ENCODE measurements at places on chromosomes 7 and 10.

GRCh38 chr10:80110986-80111385 lies 21.5 kb upstream of the PLAC9 start:
- no peak for DNase-seq

GRCh38 chr10:128526791-128527375 lies 400.7 kb upstream of the MKI67 start:
- no peak for DNase-seq

- DNase-seq = no peak
Measured at GRCh38 chr10:90417476-90418210, 440.2 kb downstream of the HTR7 start.

GRCh38 chr7:152881893-152882292 lies 122.3 kb downstream of the ACTR3B start:
- DNase-seq = no peak

DNA sequence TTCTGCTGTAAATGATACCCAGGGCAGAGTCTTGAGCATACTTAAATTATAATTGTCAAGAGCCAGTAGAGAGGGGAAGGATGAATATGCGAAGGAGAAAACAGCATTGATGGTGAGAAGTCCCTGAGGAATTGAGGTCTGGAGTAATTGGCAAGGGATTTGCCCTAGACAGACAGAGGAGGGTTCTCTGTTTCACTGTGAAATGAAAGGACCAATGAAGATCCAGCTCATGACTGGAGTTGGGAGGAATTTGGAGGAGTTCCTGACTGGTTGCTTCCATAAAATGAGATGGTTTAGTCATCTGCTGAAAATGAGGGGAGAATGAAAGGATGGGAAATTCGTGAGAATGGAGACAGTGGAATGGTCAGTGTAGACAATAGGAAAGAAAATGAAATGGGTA lies 6.8 kb downstream of the PRPF18 start:
- no peak for DNase-seq

DNA sequence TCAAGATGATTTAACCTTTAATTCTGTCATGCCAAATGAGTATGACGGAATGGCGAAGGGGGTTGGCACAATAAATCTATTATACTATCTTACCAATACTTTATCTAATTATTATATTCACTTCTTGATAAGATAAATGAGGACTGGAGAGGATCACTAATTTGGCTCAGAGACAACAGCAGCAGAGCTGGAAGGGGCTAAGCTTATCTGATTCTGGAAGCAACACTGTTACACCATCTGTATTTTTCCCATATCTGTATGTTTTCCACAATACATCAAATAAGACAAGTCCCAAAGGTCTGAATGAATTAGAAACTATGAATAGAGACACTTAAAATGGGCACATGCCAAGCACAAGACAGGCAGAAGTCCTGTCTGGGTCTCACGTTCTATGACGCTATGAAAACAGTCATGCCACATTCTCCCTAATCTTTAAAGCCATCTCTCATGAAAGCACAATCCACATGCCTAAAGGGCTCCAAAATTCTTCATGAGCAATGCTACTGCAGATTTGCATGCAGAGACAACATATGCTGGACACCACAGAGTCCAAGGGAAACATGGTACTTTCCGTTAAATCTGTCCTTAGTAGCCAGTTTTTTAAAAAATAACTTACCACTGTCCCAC lies 88.3 kb downstream of the SLC25A13 start:
- no peak for DNase-seq

- no peak for DNase-seq
Measured at GRCh38 chr10:49539320-49539885, 482 bp upstream of the ERCC6 start.

- no peak for DNase-seq
Measured at GRCh38 chr7:82289889-82290288, 153.7 kb downstream of the CACNA2D1 start.

- DNase-seq = no peak
Measured at GRCh38 chr7:100163871-100164270, 4.5 kb downstream of the GAL3ST4 start.

GRCh38 chr10:101346177-101346576 lies 7.8 kb upstream of the BTRC start:
- no peak for DNase-seq

- no peak for DNase-seq
Measured at GRCh38 chr7:30974605-30975255, 11.0 kb downstream of the GHRHR start.

- DNase-seq = no peak
Measured at GRCh38 chr7:73539709-73540108, 17.6 kb upstream of the BAZ1B start.

- DNase-seq = no peak
Measured at GRCh38 chr10:95569368-95569767, 8.2 kb upstream of the SORBS1 start.
